ENCODE measurements at places on chromosomes 7 and 10. TPM values are rescaled to one million over a fixed set of nuclear protein-coding genes. Genes with fewer than 3 reads are reported as not detected.

CLCN1 gene
- not detected for total RNA-seq

CPED1 gene
- 0.39 TPM for total RNA-seq

OR2A14 gene
- not detected for total RNA-seq

CPN1 gene
- not detected for total RNA-seq

AKR1C8 gene
- not detected for total RNA-seq

SEC24C gene
- 94.3 TPM for total RNA-seq

NOM1 gene
- total RNA-seq = 11.8 TPM

DPYSL4 gene
- total RNA-seq = 1.2 TPM

PDSS1 gene
- 3.5 TPM for total RNA-seq

TMEM196 gene
- total RNA-seq = not detected

LRRC4 gene
- total RNA-seq = 0.11 TPM

EIF4EBP2 gene
- total RNA-seq = 49.5 TPM

AOAH gene
- 0.22 TPM for total RNA-seq

C1QL3 gene
- not detected for total RNA-seq

HMX3 gene
- not detected for total RNA-seq

CHPF2 gene
- 94.6 TPM for total RNA-seq

NUDT1 gene
- total RNA-seq = 7.1 TPM

VENTX gene
- total RNA-seq = not detected

SH2B2 gene
- total RNA-seq = 2.9 TPM

NUTM2E gene
- 0.11 TPM for total RNA-seq

HKDC1 gene
- total RNA-seq = under 0.01 TPM

BTAF1 gene
- total RNA-seq = 32.9 TPM

TMEM229A gene
- not detected for total RNA-seq

TBX20 gene
- 0.22 TPM for total RNA-seq

WNT8B gene
- not detected for total RNA-seq

SCIN gene
- total RNA-seq = 0.79 TPM

SPDYE16 gene
- under 0.01 TPM for total RNA-seq

CTTNBP2 gene
- total RNA-seq = 0.43 TPM

FFAR4 gene
- not detected for total RNA-seq

SEMA4G gene
- total RNA-seq = 0.79 TPM

BAMBI gene
- total RNA-seq = 65.1 TPM

CHAT gene
- 2.0 TPM for total RNA-seq

CACNB2 gene
- total RNA-seq = under 0.01 TPM

GHRHR gene
- not detected for total RNA-seq

SPDYE5 gene
- not detected for total RNA-seq

EPHB6 gene
- total RNA-seq = 33.0 TPM

MUC12 gene
- 0.98 TPM for total RNA-seq

GOLGA7B gene
- total RNA-seq = 0.11 TPM

PAPOLB gene
- not detected for total RNA-seq

FAM24A gene
- total RNA-seq = not detected

ZNF783 gene
- total RNA-seq = 21.2 TPM

TYW1B gene
- total RNA-seq = 1.6 TPM

OSBPL3 gene
- 44.7 TPM for total RNA-seq

FXYD4 gene
- total RNA-seq = not detected

OR2A2 gene
- not detected for total RNA-seq

ASB10 gene
- not detected for total RNA-seq

ITGA8 gene
- total RNA-seq = not detected

Data from placental epithelial cell (primary cell).